ENCODE measurements at places on chromosomes 11 and 22. TPM values are rescaled to one million over a fixed set of nuclear protein-coding genes. Genes with fewer than 3 reads are reported as not detected.

Gene TRIM29
- under 0.01 TPM for total RNA-seq

DNA sequence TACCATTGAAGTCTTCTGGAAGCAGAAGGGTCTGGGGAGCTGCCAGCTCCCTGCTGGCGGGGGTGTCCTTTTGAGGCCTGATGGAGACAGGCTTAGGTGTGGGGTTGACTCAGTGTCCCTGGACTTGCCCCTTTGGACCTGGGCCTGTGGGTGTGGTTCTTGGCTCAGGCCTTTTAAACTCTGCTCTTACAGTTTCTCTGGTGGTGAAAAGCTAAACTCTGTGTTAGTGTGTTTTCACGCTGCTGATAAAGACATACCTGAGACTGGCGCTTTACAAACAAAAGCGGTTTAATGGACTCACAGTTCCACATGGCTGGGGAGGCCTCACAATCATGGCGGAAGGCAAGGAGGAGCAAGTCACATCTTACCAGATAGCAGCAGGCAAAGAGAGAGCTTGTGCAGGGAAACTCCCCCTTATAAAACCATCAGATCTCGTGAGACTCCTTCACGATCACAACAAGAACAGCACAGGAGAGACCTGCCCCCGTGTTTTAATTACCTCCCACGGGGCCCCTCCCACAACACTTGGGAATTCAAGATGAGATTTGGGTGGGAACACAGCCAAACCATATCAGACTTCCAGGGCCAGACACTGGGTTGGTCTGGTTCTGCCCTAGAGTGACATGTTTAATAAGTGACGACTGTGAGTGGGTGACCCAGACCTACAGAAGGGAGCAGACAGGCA lies 26.5 kb downstream of the GRAMD4 start:
- DNase-seq = no peak

DNA sequence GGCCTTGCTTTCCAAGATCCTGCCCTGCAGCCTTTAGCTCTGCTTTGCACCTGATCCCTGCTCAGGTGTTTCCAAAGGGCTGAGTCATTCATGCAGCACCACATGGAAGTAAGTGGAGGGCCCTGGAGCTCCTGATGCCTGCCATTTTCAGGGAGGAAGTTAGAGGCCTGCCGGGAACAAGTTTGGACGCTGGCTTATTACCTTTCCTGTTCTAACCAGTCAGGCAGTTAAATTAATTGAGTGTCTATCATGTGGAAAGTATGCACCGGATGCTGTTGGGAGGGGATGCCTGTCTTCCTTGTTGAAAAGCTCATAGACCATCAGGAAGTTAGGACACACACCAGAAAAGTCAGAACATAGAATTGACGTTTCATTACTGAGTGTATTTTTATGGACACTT lies 73.7 kb upstream of the PLET1 start:
- DNase-seq = no peak

Gene LTBP3
- 40.7 TPM for total RNA-seq

DNA sequence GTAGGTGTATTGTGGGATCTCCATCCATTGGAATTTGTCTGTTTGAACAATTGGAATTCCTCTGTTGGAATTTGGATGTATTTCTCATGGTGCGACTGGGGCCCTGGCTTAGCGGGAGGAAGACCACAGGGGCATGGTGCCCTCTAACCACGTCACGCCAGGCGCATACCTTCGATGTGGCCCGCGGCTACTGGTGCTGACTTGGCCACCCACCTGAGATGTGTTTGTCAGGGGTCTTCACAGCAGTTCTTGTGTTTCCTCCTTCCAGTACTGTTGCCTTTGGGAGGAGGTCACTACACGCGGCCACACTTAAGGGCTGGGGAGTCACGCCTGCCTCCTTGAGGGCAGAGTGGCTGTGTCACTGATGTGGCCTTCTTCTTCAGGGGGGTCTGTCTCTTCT lies 36.6 kb upstream of the GRAMD4 start:
- DNase-seq = no peak

GRCh38 chr11:119750056-119750455 lies 21.1 kb upstream of the NECTIN1 start:
- peak; percentile 81 for DNase-seq

GRCh38 chr11:97430877-97431276 lies 1041.1 kb downstream of the JRKL start:
- no peak for DNase-seq

- peak; percentile 91 for DNase-seq
Observed at GRCh38 chr22:42991010-42991651, 23.8 kb downstream of the PACSIN2 start.

DNA sequence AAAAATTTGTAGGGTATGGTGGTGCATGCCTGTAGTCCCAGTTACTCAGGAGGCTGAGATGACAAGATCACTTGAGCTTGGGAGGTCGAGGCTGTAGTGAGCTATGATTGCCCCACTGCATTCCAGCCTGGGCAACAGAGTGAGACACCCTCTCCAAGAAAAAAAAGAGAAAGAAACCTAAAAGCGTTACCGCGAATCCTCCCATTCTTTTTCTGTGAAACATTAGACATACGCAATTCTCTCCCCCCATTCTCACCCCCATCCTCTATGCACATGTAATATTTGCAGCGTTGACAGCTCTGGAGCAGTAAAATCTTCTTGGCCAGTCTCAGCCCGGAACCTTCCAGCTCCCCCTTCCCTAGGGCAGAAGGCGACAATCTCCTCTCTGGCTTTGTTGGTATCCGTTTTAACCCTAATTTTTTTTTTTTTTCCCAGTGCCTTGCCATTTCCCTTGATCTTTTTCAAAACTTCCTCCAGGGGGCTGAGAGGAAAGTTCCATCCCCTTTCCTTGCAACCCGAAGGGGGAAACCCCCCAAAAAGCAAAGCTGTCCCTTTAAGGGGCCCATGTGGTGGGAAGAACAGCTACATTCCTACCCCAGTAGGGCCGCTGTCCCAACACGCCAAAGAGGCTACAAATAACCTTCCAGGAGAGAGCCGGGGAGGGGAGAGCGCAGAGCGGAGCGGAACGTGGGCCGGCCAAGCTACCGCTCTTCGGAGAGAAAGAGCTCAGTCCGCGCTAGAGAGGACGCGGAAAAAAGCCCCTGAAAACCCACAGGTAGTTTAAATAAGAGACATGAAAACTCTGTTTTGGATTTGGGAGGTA lies 1.9 kb downstream of the LRP4 start:
- peak; percentile 97 for DNase-seq

- no peak for DNase-seq
Observed at GRCh38 chr11:10366568-10367331, 61.9 kb downstream of the ADM start.

DNA sequence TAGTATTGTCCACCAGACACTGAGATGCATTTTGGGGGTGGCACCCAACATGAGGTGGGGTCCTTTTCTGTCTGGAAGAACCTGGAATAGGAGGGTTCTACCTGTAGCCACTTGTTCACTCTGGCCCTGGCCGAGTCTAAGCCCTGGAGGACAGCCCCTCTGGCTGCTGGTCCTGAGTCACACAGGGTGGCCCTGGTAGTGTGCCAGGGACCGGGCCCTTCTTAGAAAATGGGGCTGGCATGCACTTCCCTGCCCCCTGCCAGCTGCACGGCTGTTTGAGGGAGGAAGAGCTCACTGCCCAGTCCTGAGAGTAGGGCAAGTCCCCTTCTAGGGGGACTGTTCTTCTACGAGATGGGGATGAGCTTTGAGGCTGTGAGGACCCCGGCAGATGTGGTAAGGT lies 2.2 kb downstream of the PLCB3 start:
- DNase-seq = no peak

DNA sequence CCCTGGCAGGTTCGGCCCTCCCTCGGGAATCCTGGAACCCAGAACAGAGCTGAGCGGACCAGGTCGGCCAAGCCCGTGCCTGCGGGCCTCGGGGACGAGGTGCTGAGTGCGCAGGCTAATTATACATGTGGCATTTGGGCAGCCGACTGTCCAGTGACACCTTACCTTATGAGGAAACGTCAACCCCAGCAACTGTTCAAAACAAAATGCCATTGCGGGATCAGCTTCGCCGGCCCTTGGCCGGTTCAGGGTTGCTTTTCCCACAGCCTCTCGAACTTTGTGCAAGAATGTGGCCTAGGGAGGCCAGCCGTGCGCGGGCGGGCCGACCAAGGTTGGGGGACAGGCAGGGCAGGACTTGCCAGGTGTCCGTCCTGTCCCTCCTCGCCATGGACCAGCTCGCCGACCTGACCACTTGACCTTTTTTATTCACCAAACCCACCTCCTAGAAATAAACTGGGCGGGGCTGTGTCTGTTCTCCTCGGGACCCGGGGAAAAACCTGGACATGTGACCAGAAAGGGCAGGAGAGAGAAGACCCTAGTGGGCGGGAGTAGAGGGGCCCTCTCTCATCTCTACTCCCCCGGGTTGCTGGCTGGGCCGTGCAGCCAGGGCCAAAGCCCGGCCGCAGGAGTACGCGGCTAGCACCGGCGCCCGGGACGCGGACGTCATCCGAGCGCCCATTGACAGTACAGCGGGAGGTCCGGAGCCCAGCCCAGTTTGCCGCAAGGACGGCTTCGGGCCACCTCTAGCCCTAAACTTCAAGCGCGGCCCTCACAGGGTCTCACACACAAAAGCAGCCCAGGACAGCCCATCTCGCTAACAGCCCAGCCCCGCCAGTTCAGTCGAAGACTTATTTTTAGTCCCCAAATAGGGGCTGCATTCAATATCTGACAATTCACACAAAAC lies 134.3 kb upstream of the C11orf58 start:
- DNase-seq = peak; percentile 91

DNA sequence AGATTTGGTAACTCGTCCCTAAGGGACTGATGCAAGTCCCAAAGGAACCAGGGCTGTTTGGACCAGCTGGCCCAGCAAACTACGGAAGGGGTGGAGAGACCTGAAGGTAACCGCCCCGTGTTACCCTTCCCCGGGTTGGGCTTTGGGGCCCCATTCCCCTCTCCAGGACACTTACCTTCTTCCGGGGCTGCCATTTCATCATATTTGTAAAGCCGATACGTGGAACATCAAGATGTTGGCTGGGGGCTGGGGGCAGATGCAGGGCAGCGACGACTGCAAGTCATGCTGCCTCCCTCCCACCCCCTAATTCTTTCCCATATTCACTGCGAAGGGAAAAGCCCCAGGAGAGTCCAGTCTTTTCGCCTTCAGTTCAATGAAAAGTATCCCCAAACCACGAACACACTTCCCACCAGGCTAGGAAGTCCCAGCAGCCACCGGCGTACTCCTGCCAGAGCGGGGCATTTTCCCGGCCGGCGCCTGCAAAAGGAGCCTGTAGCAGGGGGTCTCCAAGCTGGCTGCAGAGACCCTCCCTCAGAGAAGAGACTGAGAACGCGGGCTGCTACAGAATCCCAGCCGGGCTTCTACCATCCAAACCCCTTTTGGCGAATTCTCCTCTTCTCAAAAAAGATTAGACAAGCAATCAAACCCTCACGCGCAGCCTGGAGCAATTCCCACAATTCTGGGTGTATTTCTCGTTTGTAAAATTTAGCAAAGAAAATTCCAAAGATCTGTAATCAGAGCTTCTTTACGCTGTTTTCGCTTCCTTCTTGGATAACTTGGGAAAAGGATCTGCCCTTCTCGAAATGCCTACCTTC lies 236.7 kb downstream of the TTC28 start:
- DNase-seq = peak; percentile 79

Gene CWC15
- 32.9 TPM for total RNA-seq

Gene MPZL2
- not detected for total RNA-seq

- no peak for DNase-seq
Observed at GRCh38 chr22:40240686-40241085, 63.0 kb downstream of the TNRC6B start.

GRCh38 chr11:97722721-97723120 lies 1298.0 kb upstream of the CNTN5 start:
- no peak for DNase-seq

GRCh38 chr22:31106731-31107177 lies 614 bp downstream of the SELENOM start:
- peak; percentile 83 for DNase-seq

DNA sequence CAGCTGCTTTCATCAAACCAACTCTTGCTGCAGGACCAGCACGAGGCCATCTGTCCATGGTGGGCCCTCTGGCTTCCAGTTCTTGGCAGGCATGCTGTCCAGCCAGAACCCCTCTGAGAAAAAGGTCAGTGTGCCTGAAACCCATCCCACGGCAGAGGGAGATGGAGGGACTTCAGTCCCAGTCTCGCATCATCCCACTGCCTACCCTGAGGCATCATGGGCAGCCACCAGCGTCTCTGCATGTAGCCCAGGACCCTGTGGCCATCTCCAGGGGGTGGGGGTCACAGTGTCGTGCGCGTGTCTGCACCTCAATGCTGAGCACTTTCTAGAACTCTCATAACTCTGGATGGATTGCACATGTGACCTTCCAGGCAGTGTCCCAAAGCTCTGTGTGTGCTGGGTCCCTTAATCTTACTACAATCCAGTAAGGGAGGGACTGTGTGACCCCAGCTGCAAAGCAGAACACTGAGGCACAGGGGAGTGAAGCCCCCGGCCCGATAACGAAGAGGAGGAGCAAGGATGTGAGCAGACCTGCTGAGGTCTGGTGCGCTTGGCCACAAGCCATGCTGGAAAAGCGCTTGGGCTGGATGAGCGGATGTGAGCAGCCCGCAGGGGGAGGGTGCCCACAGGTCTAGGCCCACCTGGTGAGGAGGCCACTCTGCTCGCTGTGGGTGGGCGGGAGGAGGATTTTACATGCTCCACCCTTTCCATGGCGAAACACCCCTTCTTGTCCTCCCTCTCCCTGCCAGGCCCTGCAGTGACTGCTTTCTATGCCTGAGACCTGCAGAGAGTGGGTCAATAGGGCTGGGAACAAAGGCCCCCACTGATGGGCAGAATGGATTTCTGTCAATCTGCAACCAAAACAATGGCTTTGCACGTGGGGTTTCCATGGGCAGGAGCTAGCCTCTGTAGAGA lies 1401.0 kb downstream of the BRD1 start:
- no peak for DNase-seq

GRCh38 chr11:76667271-76667818 lies 3.2 kb downstream of the LRRC32 start:
- DNase-seq = peak; percentile 65

Gene MS4A1
- not detected for total RNA-seq

GRCh38 chr22:26259510-26259909 lies 90.2 kb downstream of the SEZ6L start:
- no peak for DNase-seq

GRCh38 chr11:99015634-99016454 lies 4.9 kb upstream of the CNTN5 start:
- DNase-seq = peak; percentile 64

DNA sequence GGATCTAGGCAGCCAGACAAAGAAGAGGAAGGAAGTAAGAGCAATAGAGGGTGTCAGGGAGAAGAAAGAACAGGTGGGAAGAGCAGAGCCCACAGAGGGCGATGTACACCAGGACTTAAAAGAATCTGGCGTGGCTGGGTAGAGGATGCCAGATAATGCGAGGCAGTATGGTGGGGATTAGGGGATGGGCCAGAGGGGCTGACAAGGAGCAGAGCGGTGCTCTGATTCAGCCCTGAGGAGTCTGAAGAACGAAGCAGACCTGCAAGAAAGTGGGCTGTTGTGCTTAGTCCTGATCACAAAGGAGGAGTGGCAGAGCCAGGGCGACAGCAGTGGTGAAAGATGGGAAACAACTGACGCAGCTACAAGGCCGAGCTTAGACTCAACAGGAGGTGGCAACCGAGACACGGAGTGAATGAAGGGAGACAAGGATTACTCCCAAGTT lies 163.7 kb downstream of the LARGE1 start:
- DNase-seq = no peak

GRCh38 chr11:33033493-33033892 lies 5.9 kb upstream of the TCP11L1 start:
- DNase-seq = no peak

Gene MN1
- 6.2 TPM for total RNA-seq

Gene ARHGEF17
- 67.0 TPM for total RNA-seq

Gene SESN3
- total RNA-seq = 33.3 TPM
